Mucosa of descending colon (tissue), 3 donors: ENCODE measurements at places on chromosomes 6 and 20. TPM values are rescaled to one million over a fixed set of nuclear protein-coding genes. Genes with fewer than 3 reads are reported as not detected.

GRCh38 chr6:36290668-36291620 lies 21.1 kb downstream of the PNPLA1 start:
- DNase-seq: peak; percentile 50

DNA sequence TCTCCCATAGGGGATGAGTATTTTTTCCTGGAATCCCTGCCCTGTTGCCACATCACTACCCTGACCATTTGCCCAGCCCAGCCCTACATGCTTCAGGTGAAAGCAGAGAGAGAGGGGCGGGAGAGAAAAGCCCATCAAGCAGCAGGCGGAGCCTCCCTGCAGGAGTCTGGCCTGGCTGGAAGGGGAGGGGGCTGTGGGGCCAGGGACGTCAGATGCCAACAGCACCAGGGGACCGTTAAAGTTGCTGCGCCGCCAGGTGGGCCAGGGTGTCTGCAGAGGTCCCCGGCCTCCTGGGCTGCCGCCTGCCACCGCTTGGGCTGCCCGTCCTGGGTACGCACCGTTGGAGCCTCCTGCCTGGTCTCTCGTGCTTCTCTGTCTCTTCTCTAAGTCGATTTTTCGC lies 757 bp upstream of the R3HDML start:
- DNase-seq: no peak

- DNase-seq: no peak
Measured at GRCh38 chr6:33079580-33079979, 3.8 kb downstream of the HLA-DPB1 start.

DNA sequence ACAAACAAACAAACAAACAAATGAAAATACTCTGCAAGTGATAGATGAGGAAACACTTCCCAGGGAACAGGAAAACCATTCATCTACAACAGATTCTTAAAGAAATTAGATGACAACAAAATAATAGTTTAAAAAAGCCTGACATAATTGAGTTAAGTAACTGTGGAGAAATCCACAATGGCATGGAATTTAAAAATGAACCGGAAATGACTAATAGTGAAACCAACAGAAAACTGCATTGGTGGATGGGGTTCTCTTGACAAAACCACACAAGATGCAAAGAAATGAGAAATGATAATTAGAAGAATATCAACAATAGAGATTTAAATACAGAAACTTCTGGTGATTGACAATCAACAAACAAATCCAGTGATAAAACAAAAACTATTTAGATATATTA lies 785.6 kb downstream of the QKI start:
- DNase-seq: no peak

DNA sequence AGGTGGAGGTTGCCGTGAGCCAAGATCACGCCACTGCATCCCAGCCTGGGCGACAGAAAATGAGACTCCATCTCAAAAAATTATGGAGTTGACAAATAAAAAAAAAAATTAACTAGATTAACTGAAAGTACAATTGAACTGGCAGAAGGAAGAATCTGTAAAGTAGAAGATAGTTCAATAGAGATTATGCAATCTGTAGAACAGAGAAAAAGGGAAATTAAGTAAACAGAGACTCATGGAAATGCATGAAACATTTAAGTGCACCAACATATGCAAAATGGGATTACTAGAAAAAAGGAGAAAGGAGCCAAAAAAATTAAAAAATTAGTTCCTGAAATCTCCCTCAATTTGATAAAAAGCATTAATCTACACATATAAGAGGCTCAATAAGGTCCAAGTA lies 188.8 kb upstream of the KHDRBS2 start:
- DNase-seq: no peak

Gene PDE10A
- total RNA-seq: 18.0 TPM

Gene WFDC10B
- not detected for total RNA-seq

Gene ID4
- 7.4 TPM for total RNA-seq

Gene RSPH4A
- 0.14 TPM for total RNA-seq
